ENCODE measurements at places on chromosomes 13 and 19.

DNA sequence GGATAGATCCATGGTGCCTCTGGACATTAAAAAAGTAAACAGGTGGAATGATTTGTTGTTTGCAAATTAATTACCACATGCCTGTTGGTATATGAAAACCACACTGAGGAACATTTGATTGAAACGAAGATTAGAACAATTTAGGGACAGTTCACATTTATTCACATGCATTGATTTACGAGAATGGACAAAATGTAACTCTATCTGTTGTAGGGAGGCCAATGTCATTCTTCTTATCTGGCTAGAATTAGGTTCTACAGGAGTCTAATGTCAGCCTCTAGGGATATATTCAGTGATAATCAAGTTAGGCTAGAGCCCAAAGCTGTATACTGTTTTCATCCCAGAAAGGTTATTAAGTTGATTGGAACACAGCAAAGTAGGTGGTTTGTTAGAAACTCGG lies 125.4 kb downstream of the COL4A2 start:
- no peak for DNase-seq

GRCh38 chr13:39414339-39414738 lies 188.7 kb downstream of the LHFPL6 start:
- no peak for DNase-seq

- peak; percentile 50 for DNase-seq
These were observed 68.2 kb downstream of the ITGBL1 start for GRCh38 chr13:101520672-101521071.

GRCh38 chr13:85525411-85525810 lies 273.8 kb downstream of the SLITRK6 start:
- DNase-seq: no peak

GRCh38 chr19:46451352-46451751 lies 20.0 kb downstream of the PNMA8A start:
- no peak for DNase-seq

DNA sequence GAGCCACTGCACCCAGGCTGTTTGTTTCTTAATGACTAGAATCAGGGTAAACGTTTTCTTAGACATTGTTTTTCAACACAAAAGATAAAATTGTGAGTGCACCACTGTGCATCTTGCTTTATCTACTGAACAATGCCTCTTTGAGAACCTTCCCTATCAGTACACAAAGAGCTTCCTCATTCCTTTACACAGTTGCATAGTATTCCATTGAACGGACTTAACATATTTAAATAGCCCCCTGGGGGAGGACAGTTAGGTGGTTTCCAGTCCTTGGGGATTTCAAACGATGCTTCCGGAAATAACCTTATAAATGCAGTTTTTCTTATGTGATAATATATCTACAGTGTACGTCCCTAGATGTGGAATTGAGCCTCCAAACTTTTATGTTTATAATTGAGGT lies 8.6 kb downstream of the POLD1 start:
- no peak for DNase-seq

- DNase-seq: no peak
These were observed 56.0 kb downstream of the ZAR1L start for GRCh38 chr13:32259116-32259515.

GRCh38 chr13:100304229-100304628 lies 215.3 kb downstream of the PCCA start:
- no peak for DNase-seq

GRCh38 chr13:112643759-112644459 lies 45.9 kb upstream of the ATP11A start:
- DNase-seq: no peak

- no peak for DNase-seq
These were observed 829.7 kb downstream of the PCDH17 start for GRCh38 chr13:58461217-58461616.

- DNase-seq: no peak
These were observed 69.4 kb upstream of the KLF12 start for GRCh38 chr13:74203576-74203975.

GRCh38 chr13:25978961-25979360 lies 72.9 kb downstream of the SHISA2 start:
- no peak for DNase-seq

DNA sequence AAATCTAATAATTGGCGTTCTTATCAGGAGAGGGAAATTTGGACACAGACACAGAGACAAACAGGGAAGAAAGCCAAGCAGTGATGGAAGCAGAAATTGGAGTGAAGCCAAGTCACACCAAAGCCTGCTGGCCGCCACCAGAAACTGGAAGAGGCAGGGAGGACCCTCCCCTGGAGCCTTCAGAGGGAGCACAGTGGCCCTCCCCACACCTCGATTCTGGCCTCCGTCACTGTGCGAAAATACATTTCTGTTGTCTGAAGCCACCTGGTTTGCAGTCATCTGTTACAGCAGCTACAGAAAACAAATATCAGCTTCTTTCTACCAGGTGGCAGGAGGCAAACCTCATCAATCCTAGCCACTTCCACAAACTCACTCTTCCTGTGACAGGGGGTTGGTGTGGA lies 8.3 kb upstream of the TLE6 start:
- no peak for DNase-seq

DNA sequence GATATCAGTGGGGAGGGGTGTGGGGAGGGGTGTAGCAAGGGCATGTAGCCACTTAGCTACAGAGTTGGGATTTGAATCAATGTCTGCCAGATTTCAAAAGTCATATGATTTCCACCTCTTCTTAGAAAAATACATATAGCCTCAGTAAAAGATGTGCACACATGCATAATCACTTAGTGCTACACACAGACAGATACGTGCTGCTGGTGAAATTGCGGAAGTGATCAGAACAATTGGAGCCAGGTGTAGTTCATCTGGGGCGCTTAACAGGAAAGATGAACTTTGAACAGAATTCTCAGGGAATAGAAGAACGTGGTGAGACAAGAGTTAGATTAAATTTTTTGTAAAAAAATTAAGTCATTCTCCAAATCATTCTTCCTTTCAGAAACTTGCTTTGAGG lies 333.1 kb downstream of the KCNRG start:
- DNase-seq: no peak

GRCh38 chr13:99693351-99693750 lies 192.1 kb downstream of the TM9SF2 start:
- no peak for DNase-seq

GRCh38 chr13:109363431-109363830 lies 423.0 kb downstream of the IRS2 start:
- DNase-seq: no peak

GRCh38 chr13:59368693-59369092 lies 795.0 kb downstream of the DIAPH3 start:
- peak; percentile 38 for DNase-seq

DNA sequence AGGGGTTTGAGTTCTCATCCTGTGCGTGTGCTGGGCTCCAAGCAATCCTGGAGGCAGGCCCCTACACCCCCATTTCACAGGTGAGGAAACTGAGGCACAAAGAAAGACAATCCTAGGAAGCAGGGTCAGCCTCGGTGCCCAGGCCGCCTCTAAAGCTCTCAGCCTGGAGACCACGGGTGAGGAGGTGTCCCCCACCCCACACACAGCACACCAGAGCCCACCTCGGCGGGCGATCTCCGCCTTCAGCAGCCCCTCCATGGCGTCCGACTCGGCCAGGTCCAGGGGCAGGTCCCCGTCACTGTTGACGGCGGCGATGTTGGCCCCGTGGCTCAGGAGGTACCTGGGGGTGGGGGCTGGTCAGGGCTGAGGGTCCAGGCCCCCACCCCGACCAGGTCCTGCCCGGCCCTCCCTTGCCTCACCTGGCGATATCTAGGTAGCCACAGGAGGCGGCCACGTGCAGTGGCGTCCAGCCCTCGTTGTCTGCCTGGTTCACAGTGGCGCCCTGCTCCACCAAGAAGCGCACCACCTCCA lies 5.1 kb downstream of the PPP1R12C start:
- DNase-seq: no peak

DNA sequence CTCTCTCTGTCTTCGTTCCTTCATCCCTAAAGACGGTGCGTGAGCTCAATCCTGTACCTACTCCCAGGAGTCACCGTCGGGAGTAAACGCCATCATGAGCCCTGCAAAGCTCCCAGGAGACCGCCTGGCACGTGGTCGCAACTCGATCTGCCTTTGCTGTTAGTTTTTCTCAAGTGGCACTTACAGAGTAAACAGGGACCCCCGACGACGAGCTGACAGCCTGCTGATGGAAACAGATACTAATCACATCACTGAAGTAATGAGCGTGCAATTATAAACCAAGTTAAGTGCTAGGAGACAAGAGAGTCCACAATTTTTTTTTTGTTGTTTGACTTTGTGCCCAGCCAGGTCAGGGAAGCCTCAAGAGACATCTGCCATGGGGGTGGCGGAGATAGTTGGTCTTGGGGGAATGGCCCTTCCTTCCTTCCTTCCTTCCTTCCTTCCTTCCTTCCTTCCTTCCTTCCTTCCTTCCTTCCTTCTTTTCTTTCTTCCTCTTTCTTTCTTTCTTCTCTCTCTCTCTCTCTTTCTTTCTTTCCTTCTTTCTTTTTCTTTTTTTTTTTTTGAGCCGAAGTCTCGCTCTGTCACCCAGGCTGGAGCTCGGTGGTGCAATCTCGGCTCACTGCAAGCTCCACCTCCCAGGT lies 23.6 kb downstream of the CACNG6 start:
- DNase-seq: no peak

DNA sequence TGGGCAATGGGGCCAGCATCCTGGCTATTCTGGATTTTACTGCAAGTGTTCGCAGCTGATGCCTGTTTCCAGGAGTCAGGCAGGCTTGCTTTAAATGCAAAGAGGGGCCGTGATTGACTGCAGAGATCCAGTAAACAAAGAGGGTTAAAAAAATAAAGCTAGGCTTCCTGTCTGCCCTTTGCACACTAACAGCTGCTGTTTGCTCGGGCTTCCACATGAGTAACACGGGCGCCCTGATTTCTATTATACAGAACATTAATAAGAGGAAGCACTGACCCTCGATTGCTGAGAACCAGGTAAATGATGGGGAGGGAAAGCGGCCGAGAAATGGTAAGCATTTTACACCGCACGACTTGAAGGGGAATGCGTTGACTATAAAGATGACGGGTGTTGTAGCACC lies 254.2 kb upstream of the ZNF507 start:
- no peak for DNase-seq

DNA sequence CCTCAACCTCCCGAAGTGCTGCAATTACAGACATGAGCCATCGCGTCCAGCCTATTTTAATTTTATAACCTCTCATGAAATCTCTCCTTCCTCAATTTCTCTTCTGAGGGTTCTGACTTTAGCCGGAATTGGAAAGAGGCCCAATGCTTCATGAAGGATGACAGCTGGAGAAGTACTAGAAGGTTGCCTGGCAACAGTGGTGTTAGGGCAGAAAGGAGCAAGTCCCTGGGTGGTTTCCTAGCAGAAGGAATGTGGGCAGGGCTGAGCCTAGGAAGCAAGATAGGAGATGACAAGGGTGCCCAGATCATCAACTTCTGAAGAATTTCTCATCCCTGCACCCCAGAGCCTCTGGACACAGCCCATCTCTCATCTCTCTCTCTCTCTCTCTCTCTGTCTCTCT lies 25.8 kb downstream of the CACNG6 start:
- peak; percentile 94 for DNase-seq

DNA sequence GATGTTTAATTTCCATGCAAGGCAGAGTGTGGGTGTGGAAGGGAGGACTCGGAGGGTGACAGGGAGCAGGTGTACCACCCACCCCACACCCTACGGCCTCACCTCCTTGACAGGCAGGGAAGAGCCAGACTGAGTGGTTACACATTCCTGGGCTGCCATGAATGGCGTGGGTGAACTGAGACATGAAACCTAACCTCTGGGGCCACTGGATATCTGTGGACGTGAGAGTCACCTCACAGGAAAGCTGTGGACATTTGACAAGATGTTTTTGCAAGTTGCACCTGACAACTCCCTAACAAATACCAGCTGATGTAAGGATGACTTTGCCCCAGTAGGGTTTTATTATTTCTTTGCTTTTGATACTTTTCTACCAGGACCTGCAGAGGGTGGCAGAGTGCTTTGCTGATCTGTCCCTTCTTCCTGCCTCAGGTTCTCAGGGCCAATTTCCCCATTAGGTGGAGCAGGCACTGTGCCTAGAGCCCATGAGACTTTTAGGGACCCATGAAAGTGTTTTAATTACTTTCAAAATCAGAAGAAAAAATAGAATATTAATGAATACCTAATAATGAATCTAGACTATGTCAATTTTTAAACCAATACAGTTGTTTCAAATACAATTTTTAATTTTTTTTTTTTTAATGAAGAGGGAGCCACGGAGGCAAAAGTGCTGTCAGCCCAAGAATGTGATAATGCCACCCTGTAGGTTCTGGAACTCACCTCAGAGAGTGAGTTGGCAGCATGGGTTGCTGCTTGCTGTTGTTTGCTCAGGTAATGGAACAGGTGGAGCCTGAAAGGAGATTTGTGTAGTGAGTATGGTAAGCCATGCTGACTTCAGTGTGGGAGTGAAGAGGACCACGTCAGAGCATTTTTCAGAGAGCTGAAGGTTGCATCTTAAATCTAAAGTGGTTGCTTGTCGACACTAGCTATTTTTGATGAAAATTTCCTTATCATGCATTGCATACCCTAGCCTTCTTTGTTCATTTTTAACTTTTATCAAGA lies 58.0 kb upstream of the CYSLTR2 start:
- peak; percentile 90 for DNase-seq

DNA sequence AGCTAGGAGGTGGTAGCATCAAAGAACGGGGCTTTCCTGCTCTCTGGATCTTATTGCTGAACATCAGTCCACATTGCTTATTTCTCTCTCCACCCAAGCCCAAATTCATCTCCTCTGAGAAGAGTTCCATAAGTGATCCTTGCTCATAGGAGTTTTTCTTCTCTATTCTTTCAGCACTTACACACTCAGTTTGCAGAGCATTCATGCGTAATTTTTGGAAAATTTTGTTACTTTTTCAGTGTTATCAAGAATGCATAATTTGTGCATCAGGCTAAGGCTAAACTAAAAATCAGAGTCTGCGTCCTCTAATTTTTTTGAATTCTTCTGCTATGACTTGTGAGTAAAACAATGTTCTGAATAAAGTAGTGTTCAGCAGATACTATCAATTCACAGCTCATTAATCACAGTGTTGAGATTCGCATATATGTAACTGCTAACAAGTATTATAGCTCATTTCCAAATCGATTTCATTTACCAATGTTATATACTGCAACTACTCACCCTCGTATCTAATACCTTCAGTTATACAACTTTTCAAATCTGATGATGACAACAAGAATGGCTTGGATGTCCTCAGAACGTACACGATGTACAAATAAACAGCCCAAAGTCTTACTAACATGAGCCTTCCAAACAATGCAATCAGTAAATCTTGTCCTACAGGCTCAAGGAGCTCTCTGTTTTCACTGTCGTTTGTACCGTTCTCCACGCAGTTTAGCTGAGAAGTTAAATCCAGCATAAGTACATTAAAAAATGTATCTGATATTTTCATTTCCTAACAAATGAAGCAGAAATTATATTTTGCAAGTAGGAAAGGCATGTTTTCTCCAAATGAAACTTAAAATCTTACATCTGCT lies 36.4 kb upstream of the STARD13 start:
- no peak for DNase-seq

Measured in cardiac muscle cell (in vitro differentiated cells and primary cell).